ENCODE measurements at places on chromosomes 2 and 18.

- no peak for DNase-seq
These were observed 19.7 kb upstream of the DNMT3A start for GRCh38 chr2:25361261-25362048.

- no peak for DNase-seq
These were observed 220.9 kb upstream of the EPHA4 start for GRCh38 chr2:221792971-221793521.

DNA sequence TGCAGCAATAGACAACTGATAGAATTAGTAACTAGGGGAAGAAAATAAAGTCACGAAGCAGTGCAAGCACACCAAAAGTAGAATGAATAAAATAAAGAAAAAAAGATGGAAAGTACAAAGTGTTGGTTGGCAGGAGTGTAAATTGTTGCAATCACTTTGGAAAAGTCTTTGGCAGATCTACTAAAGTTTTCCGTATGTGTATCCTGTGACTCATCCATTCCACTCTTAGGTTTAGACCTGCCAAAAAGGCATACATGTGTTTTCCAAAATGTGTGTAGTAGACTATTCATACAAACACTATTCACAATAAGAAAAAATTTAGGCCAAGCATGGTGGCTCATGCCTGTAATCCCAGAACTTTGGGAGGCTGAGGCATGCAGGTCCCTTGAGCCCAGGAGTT is 282.1 kb upstream of the FSIP2 start:
- no peak for DNase-seq

- no peak for DNase-seq
These were observed 173.8 kb downstream of the ICOS start for GRCh38 chr2:204110338-204110741.

- no peak for DNase-seq
These were observed 65.3 kb downstream of the WDPCP start for GRCh38 chr2:63522950-63523349.

- DNase-seq, result no peak
These were observed 1607.3 kb upstream of the CELF4 start for GRCh38 chr18:39172695-39173421.

GRCh38 chr2:120005834-120006521 is 6.9 kb upstream of the EPB41L5 start:
- DNase-seq, result no peak

DNA sequence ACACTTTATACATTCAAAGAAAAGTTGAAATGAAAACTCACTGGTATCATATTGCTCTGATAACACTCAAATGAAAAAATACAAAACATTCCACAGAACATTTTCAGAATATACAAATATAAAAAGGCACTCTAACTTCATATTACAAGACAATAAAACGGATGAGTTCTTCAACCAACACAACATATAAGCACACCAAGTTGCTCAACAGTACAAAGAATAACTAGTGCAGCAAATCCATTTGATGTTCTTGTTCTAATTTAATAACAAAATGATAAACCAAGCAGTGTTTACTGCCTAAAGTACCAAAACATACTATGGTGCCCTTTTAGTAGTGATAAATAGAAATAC is 60.8 kb upstream of the PGAP1 start:
- DNase-seq, result no peak

GRCh38 chr2:128024816-128025215 is 3.0 kb downstream of the SAP130 start:
- DNase-seq, result no peak

DNA sequence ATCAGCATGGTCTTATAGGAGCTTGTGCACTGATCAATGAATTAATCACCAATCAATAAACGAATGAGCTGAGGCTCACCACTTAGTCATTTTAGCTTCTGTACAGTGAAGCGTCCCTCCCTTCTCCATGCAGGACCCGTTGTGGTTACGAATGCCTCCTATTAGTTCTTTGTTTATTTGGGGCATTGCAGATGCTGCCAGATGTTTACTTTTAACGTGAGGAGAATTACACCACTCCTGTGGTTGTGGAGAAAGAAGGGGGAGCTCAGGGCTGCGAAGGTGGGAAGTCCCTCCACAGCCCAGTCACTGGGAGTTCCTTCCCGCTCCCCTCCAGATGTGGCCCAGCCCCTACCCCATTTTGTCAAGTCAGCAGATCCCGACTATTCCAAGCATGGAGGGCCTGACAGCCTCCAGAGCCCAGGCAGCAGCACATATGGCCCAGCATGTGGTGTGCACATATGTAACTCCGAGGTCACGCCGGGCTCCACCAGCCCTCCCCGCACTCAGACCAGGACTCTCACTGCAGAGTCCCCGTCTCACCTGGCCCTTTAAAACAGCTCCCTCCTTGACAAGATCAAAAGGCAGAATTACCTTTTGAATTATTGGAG is 20.9 kb downstream of the PKDCC start:
- DNase-seq, result no peak

- no peak for DNase-seq
These were observed 324.0 kb upstream of the UBE2E3 start for GRCh38 chr2:180656455-180656847.

DNA sequence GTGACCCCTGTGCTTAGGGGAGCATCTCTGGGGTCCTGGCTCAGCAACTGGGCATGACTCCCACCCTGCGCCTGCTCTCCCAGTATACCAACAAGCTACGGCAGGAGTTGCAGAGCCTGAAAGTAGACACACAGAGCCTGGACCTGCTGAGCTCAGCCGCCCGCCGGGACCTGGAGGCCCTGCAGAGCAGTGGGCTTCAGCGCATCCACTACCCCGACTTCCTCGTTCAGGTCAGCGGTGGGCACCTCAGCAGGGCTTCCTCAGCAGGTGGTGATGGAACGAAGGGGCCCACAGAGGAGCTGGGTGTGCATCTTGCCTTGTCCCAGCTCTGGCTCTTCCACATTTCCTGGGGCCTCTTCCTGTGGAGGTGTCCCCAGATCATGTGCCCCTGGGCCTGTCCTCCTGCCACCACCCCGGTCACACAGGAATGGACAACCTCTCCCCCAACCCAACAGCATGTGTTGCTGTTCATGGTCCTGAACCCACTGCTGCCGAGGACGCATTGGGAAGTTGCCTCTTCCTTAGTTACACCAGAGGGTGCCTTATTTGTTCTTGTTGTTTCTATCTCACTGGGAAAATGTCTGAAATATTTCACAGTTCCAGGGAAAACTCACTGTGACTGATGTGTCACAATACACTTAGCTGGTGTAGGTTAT is 10.8 kb downstream of the PROM2 start:
- DNase-seq, result no peak
